ENCODE measurements at places on chromosomes 7 and 10. TPM values are rescaled to one million over a fixed set of nuclear protein-coding genes. Genes with fewer than 3 reads are reported as not detected.

- DNase-seq = no peak
These were observed 25.1 kb downstream of the HDAC9 start for GRCh38 chr7:18520450-18521235.

Gene RELN
- 1.7 TPM for total RNA-seq

- DNase-seq = no peak
These were observed 393.1 kb downstream of the TNS3 start for GRCh38 chr7:47188653-47189315.

DNA sequence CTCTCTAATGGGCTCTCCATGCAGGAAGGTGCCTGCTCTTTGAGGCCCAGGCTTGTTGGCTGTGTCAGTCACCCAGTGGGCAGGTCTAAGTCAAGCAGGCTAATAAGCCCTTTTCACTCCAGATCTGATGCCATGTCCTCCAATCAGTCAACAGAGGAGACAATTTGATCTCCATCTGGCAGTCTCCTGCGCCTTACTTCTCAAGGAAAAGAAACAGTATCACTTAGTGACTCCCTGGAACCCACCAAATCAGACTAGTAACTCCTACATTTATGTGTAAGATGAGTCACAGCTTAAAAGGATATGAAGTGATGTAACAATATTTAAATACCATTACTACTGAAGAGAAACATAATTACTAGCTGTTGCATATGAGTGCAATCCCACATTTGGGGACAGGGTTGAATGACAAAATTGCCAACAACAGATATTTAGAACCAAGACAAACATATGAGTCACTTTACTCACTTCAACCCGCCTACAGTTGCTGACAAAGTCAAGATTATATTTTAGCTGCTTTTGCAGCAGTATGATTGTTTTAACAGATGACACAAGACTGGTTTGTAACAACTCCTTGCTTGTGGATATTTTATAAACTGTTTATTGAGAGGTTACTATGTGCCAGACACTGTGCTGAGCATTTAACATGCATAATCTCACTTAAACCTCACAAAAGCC is 72.1 kb downstream of the USP6NL start:
- DNase-seq = no peak

GRCh38 chr7:80014511-80014910 is 120.1 kb upstream of the GNAI1 start:
- no peak for DNase-seq

GRCh38 chr7:32616625-32617024 is 121.3 kb downstream of the AVL9 start:
- no peak for DNase-seq

Gene OPN1SW
- total RNA-seq = not detected

Gene FAM221A
- 20.1 TPM for total RNA-seq

Gene FAM237B
- total RNA-seq = not detected

- DNase-seq = no peak
These were observed 174.5 kb downstream of the TPST1 start for GRCh38 chr7:66379542-66380160.

Gene TBL2
- total RNA-seq = 47.4 TPM

- DNase-seq = no peak
These were observed 611.0 kb downstream of the PARD3 start for GRCh38 chr10:34203966-34204630.

GRCh38 chr7:12648704-12649261 is 38.6 kb upstream of the ARL4A start:
- DNase-seq = no peak

Gene ABI1
- total RNA-seq = 28.7 TPM

Gene PPRC1
- 8.6 TPM for total RNA-seq

GRCh38 chr10:125123476-125124114 is 36.8 kb downstream of the CTBP2 start:
- DNase-seq = peak; percentile 91

DNA sequence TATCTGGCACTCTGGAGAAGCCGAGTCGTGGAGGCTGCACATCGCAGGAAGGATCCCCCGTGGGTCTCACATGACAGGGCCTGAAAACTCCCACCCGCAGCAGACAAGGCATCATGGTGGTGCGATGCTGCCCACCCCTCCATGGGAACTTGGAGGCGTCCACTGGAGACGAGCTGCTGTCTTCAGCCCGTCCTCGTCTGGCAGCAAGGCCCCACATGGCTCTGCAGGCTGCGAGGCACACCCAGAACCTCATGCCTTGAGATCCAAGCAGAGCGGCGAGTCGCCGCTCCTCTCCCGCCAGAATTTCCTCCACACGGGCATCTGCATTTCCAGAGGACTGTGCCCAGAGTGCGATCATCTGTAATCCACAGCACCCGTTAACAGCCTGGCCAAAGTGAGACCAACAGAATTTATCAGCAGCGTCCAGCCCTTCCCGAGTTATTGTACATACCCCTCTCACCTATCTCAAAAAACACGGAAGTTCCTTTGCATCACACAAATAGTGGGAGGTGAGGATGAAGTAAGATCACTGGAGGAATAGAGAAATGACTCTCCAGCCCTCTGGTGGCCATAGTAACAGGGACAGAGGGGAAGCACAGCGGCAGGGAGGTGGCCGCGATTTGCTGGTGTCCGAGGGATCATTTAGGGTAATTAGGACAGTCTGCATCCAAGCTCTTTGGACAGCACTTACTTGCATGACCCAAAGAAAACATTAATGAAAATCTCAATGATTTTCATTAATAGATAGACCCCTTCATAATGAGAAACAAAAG is 292.4 kb downstream of the USP6NL start:
- no peak for DNase-seq

DNA sequence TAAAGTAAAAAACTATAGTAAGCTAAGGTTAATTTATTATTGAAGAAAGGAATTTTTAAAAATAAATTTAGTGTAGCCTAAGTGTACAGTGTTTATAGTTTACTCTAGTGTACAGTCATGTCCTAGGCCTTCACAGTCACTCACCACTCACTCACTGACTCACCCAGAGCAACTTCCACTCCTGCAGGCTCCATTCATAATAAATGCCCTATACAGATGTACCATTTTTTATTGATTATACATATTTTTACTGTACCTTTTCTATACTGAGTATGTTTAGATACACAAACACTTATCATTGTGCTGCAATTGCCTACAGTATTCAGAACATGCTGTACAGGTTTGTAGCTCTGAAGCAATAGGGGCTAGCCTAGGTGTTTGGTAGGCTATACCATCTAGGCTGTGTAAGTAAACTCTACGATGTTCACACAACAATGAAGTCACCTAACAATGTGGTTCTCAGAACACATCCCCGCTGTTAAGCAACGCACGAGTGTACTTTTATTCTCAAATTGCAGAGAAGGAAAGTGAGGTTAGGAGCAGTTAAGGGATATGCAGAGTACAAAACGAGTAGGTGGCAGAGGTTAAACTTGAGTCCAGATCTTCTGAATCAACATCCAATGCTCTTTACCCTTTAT is 38.9 kb upstream of the PLCE1 start:
- no peak for DNase-seq

Gene STK17A
- total RNA-seq = 17.3 TPM

DNA sequence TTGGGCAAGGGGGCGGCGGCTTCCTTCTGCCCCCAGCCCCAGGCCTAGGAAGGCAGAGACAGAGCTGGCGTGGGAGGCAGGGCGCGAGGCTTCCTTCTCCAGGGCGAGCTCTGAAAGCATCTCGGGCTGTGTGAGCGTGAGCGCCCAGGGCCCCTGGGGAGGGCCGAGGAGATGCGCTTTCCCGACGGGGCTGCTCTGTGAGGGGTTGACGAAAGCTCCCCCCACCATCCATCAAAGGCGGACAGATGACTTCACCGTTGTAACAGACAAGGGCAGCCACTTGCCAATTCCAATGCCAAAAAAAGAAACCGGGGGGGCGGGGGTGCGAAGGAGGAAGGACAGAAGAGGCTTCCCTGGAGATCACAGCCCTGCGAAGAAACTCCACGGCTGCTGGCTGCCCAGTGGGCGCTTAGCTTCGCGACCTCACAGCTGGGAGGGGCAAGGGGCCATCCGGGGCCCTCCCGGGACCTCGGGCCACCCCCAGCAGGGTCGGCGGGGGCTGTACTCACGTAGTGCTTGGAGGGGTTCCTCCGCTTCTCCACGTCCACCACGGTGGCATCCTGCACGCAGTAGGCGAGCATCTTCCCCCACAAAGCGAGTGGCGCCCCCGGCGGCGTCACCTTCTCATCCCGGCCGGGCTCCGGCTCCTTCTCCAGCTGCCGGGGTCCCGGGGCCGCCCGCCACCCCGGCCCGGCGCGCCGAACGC is 537 bp downstream of the SH3PXD2A start:
- DNase-seq = no peak

DNA sequence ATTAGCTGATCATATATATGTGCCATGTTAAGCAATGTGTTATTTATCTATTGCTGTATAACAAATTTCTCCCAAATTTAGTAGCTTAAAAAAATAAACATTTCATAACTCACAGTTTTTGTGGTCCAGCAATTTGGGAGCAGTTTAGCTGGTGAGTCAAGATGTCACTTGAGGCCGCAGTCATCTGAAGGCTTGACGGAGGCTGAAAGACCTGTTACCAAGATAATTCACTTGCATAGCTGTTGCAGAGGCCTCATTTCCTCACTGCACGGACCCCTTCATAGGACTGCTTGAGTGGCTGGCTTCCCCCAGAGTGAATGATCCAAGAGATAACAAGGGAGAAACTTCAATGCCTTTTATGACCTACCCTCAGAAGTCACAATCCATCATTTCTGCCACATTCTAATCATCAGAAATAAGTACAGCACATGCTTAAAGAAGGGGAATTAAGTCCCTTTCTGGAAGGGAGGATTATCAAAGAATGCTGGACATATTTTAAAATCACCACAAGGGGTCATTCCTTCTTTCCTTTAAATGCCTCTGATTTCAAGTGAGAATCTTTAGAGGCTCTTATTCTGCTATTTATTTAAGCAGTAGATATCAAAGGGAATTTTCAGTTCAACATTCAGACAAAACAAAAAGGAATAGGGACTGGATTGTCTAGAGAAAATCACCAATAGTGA is 10.5 kb upstream of the SRPK2 start:
- no peak for DNase-seq

DNA sequence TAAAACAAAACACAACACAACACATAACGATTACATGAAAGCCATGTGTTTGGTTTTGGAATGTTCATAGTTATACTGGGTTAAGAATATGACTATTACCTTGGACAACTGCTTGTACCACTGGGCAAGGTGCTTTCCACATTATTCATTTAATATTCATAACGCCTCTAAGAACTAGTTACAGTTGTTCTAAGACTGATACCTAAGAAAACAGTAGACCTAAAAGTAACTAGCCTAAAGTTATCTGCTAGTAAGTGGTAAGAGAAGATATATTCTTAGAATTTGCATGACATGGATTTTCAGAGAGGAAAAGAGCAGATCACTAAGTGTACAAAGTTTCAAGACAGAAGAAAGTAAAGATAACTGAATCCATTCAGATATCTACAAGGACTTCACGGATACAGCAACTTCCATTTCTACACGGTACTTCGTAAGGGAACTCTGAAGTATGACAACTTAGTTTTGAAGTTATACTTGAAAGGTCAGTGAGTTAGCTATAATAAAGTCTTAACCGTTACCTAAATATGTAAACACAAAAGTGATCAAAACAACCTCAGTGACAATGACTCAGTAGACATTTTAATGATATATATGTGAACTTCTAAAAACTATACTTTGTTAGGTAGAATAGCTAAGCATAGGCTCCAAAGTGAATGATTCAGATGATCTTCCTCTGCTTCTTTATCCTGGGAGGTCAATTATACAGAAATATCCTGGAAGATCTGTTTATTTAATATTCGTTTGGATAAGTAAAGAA is 65.1 kb downstream of the MINDY3 start:
- no peak for DNase-seq
